ENCODE measurements at places on chromosomes 5 and 9.

GRCh38 chr5:157115502-157115901, 6.7 kb upstream of the HAVCR2 start:
- DNase-seq = no peak

DNA sequence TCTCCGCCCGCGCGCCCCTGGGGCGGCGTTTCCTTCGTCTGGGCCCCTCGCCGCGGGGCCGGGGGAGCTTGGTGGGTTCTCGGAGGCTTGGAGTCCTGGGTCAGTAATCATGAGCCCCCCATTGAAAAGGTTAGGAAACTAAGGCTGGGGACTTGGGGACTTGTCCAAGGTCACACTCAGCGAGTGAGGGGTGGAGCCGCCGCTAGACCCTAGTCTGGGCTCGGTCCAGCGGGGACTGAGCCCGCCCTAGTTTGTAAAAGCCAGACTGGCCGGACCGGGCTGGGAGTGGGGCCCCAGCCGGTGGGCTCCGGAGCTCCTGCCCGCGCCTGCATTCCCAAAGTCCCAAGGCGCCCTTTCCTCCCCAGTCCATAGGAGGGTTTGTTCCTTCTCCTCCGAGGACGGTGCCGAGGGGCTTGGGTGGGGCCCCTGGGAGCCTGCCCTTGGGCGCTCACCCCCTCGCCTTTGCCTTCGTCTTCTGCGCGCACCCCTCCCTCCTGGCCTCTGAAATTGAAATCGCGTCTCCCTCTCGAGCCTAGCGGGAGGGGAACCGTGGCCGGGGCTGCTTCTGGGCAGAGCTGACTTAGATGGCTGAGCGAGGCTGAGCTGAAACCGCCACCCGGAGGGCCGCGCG, 995 bp downstream of the OLFM1 start:
- DNase-seq = no peak

DNA sequence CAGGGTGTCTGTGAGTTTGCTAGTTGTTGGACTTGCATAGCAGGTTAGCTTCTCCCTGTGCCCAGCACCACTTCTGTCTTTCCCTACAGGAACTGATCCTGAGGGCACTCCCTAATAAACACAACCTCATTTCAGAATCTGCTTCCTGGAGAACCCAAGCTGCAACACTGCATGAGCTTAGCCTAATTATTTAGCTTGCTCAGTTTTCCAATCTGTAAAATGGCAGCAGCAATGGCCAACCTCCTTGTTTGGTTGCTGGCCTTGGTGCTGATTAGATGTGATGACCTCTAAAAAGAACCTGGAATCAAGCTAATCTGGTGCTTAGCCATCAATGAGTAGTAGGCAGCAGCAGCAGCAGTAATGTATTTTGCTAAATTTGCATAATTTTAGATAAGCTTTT, 133.9 kb downstream of the ADCY2 start:
- no peak for DNase-seq

DNA sequence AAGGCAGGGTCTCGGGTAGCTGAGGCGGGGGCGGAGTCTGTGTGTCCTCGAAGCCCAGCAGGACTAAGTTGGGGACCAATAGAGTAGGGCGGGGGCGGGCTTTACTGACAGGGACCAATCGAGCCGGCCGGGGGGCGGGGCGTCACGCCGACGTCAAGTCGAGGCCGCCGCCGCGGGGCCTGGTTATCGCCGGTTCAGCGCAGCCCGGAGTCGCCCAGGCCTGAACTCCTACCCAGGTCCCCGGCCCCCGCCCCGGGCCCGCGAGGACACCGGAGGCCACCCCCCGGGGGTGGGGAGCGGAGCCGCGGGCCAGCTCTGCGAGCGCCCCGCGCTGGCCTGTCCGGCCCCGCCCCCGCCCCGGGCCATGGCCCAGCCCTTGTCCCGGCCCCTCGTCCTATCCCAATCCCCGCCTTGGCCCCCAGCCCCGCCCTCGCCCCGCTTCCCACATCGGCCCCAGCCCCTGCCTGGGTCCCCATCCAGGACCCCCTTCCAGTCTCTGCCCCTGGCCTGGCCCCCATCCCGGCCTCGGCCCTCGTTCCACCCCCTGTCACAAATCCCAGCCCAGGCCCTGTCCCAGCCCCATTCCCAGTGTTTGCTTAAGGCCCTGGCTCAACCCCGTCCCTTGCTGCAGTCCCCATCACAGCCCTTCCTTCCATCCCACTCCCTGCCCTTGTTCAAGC, at the start of gene TMEM8B:
TSS of gene TMEM8B (plus strand) at position 145 of the 680 bp plus-strand sequence. CDS start at position 365, 220 bp downstream.
- peak; percentile 76 for DNase-seq

DNA sequence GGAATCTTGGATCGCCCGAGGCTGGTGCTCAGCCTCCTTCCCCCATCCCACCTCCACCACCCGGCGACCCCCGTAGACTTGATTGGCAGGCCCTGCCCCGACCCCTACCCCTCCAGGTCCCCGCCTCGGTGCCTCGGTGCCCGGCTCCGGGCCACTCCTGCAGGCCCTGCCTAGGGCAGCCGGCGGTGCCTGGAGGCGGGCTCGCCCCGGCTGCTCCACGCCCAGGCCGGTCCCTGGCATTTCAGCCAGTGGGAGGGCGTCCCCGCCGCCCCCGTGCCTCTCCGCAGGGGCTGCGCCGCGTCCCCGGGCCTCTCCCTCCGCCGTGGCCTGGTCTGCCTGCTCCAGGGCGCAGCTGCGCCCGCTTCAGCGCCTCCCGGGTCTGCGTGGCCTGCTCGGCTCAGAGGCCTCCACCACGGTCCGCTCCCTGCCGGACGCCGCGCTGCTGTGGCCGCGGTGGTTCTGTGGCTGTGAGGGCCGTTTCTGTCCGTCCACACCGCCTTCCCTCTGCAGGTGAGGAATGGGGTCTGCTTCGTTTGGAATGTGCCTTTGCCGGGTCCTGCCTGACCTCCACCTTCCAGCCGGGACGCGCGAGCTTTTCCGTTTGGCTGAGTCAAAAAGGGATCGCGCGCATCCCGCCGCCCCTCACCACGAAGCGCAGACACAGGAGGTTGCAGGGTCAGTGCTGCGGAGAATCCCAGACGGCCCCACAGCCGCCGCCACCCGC, 48.3 kb upstream of the IRX4 start:
- DNase-seq = no peak

DNA sequence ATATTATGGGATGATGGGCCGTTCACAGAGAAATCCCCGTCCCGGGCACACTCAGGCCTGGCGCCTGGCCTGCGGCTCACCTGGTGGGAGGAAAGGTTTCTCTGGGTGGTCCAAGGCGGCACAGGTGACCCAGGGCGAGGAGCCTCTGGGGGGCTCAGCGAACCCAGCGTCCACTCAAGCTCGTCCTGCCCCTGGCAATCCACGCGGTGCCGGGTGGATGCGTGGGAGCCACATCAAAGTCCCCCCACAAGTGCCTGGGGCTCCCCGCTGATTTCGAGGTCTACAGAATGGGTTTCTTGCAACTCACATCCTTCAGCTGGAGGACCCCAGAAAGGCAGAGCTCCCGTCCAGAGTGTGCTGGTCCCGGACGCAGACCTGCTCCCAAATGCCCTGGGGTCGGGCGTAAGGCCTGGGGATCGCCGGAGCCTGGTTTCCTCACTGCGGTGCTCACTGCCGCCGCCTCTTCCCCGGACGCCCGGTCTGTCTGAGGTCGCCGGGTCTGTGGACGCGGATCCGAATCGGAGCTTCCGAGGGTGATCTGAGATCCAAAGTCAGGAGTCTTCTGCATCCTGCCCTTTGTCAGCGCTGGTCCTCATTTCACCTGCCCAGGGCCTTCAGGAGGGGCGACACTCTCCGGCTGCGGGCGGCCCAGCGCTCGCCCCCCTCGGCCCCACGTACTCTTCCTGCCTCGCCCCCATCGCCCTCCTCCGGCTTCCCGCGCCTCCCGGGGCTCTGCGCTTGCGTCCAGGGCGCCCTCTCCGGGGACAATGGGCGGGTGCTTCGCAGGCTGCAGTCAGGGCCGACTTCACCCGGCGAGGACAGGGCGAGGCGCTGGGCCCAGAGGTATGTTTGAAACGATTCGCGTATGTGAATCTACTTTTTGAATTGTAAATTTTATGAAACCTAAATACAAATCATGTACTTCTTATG, 20.0 kb upstream of the RUFY1 start:
- DNase-seq = peak; percentile 22

DNA sequence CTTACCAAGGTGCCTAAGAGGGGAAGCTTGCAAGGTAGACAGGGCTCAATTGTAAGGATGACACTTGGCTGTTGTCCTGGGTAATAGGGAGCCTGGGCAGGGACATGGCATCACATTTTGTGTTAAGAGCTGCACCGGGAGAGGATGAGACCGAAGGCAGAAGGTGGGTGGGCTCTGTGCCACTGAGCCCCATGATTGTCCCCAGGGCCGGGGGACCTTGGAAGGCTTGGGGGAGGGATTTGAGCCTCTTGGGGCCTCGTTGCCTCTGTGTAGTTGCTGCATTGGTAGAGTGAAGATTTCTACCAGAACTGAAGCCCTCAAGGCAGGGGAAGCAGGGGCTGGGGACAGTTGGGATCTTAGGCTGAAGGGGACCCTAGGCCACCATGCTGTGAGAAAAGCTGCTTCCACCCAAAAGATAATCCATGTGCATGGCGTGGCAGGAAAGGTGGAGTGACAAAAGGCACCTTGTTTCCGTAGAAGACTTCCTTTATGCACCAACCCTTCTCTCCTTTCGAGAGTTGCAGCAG, 11.9 kb downstream of the FGF18 start:
- no peak for DNase-seq

DNA sequence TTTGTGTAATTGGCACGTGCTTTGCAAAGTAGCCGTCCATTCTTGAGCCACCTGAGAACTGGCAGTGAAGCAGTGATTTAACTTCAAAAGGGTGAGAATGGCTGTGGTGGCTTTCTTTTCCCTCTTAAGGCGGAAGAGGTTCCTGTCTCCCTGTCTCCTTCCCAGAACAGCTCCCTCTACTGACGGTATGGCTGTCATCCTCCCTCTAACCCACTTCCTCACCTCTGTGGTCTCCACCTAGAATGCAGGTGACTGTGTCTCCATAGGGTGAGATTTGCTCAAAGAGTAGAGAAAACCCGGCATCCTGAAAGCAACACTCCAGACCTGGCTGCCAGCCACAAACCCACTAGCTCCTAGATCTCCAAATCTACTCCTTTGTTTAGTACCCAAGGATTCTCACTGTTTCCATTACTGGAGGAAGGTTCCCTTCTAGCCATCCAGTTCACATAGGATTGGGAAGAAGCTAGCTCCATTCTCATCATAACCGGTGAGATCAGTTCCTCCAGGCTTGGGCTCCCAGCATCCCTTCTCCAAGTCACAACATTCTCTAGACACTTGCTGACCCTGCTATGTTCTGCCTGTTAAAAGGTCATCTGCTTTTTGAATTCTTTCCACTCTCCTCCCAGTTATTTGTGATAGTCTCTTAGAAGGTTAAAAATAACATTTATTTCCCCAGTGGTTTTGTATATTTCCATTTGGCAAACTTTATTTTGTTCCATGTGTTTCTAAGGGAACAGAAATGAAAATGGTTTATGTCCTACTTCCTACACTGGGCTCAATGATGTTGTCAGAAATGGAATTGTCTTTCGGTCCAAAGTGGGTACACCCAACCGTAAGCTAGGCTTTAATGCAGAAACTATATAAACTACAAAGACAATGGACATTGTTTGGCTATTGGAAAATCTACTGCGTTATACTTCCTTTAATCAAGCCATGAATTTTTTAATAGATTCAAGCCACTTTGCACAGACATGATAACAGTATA, 269.4 kb downstream of the CWC27 start:
- DNase-seq = no peak

GRCh38 chr5:178564811-178565550, 25.2 kb downstream of the COL23A1 start:
- no peak for DNase-seq

GRCh38 chr9:38681747-38682227, 38.1 kb downstream of the FAM240B start:
- no peak for DNase-seq

DNA sequence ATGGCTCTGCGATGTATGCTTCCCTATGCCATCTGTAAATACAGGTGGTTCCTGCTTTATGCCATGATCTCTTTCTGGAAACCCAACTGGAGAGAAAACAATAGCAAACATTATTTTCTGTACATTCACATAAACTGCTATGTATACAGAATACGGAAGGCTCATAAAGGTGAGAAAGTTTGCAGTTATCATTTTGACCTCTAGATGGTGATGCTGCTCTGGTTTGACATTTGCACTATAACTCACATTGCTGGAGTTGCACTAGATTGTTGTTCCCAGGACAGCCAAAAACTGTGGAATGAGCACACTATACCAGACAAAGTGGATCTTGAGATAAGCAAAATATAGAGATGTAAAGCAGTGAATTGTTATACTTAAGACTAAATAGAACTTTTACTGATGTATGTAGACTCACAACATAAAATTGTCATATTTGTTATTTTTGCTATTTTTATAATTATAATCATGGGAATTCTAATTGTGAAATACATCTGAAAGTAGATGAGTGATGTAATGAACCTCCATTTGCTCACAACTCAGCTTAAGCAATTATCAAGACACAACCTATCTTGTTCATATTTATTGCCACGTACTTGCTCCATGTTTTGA, 246.5 kb downstream of the PTPRD start:
- no peak for DNase-seq

DNA sequence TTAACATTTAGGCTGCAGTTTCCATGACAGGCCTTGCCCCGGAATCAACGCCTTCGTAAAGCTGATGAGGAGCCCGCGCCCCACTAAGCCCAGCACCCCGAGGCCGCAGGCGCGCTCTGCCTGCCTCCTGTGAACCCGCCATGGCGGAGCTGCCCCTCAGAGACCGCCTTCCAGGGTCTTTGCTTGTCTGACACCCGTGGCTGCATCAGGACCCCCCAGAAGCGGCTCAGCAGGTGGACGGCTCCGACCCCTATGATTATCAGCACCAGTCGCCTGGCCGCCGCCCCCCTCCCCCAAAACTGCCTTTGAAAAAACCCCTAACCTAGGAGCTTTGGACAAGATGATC, 507 bp upstream of the DPH7 start:
- no peak for DNase-seq

DNA sequence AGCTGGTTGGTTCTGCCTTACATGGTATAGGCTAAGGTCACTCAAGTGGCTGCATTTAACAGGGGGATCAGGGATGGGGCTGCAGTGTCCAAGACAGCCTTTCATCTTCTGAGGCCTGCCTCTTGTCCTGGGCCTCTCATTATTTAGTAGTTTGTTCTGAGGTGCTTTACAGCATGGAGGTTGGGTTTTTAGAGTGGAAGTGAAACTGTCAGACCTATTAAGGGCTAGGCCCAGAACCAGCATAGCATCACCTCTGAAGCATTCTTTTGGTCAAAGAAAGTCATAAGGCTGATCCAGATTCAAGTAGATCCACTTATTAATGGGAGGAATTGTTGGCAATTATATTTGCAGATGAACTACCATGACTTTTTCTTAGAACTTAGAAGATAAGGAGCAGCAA, 146.0 kb upstream of the NMUR2 start:
- DNase-seq = no peak

GRCh38 chr9:25094518-25094917, 548.8 kb upstream of the IZUMO3 start:
- no peak for DNase-seq

- DNase-seq = no peak
These were observed 4.0 kb upstream of the GPSM1 start for GRCh38 chr9:136323371-136323789.

GRCh38 chr5:149235841-149236240, 35.8 kb upstream of the AFAP1L1 start:
- DNase-seq = no peak

GRCh38 chr5:42951293-42951840, 88.8 kb downstream of the ANXA2R start:
- DNase-seq = peak; percentile 17

- no peak for DNase-seq
These were observed 150.8 kb upstream of the GRHPR start for GRCh38 chr9:37271679-37272078.

- DNase-seq = no peak
These were observed 411.7 kb upstream of the ZNF462 start for GRCh38 chr9:106451223-106451622.

- no peak for DNase-seq
These were observed 106.9 kb upstream of the PTCH1 start for GRCh38 chr9:95623640-95624039.

GRCh38 chr5:1494780-1495524, 28.8 kb downstream of the LPCAT1 start:
- DNase-seq = no peak
